ENCODE measurements at places on chromosomes 3 and 15.

- DNase-seq, result no peak
Measured at GRCh38 chr15:80856809-80857377, 77.7 kb downstream of the CEMIP start.

GRCh38 chr3:106296062-106296461 is 427.2 kb upstream of the CBLB start:
- no peak for DNase-seq

GRCh38 chr3:87742250-87742649 is 316.6 kb downstream of the CGGBP1 start:
- no peak for DNase-seq

DNA sequence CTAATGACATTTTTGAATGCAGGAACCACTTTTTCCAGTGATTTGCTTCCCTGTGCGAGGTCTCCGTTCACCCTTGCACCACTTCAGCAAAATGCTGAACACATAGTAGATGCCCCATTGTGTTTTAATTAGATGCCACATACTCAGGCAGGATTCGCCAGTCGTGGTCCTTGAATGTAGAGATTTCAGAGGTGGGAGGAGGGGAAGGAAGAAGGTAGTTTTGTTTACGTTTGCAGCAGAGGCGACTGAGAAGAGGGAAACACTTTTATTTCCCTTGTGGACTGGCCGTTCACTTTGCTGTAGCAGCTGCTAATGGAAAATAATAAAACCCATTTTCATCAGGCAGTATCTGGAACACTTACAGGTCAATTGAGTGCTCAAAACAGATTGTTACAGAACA is 262.8 kb upstream of the TBL1XR1 start:
- DNase-seq, result no peak

GRCh38 chr15:78895471-78895870 is 22.8 kb downstream of the MORF4L1 start:
- no peak for DNase-seq

- DNase-seq, result no peak
Measured at GRCh38 chr3:167866331-167866730, 130.8 kb downstream of the SERPINI1 start.

- no peak for DNase-seq
Measured at GRCh38 chr15:45657764-45658545, 23.1 kb downstream of the SQOR start.

- DNase-seq, result no peak
Measured at GRCh38 chr15:38207621-38208020, 45.0 kb upstream of the SPRED1 start.

- no peak for DNase-seq
Measured at GRCh38 chr15:101217446-101217845, 34.4 kb downstream of the CHSY1 start.

GRCh38 chr3:31620656-31621055 is 87.9 kb downstream of the STT3B start:
- no peak for DNase-seq

GRCh38 chr3:195150181-195151118 is 120.5 kb downstream of the XXYLT1 start:
- no peak for DNase-seq

Measured in stimulated activated CD4-positive, alpha-beta T cell treated with anti-CD3 and anti-CD28 coated beads, TNF-alpha, amount 100 ng/mL, for 24 hours (primary cell).